ENCODE measurements at places on chromosomes 13 and 19.

DNA sequence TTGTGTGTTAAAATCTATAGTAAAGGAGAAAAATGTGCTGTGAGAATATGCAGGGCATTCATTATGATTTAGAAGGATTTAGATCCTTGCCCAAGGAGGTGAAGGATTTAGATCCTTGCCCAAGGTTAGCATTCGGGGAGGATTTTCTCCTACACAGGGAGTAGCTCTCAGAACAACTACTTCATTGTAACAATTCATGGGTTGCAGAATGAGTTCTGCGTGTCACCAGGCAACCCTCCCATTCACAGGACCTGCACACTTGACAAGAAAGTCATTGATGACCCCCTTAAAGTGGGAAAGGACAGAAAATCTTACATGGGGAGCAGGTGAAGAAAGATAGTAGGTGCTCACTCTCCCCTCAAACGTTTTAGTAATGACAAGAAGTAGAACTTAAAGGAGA is 167.1 kb upstream of the MAB21L1 start:
- no peak for DNase-seq

DNA sequence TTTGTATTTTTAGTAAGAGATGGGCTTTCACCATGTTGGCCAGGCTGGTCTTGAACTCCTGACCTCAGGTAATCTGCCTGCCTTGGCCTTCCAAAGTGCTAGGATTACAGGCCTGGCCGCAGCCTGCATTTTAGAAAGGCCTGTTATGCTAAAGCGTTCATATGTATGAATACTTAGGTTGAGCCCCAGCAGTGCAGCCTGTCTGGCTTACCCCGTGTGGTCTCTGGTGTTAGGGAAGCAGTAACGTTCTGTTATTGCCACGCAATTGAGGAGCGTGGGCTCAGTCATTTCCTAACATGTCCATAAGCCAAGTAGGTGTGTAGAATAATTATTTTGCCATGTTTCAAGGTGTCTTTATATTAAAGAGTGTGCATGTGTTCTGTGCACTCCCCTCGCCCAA is 14.3 kb downstream of the HNRNPM start:
- DNase-seq, result no peak

DNA sequence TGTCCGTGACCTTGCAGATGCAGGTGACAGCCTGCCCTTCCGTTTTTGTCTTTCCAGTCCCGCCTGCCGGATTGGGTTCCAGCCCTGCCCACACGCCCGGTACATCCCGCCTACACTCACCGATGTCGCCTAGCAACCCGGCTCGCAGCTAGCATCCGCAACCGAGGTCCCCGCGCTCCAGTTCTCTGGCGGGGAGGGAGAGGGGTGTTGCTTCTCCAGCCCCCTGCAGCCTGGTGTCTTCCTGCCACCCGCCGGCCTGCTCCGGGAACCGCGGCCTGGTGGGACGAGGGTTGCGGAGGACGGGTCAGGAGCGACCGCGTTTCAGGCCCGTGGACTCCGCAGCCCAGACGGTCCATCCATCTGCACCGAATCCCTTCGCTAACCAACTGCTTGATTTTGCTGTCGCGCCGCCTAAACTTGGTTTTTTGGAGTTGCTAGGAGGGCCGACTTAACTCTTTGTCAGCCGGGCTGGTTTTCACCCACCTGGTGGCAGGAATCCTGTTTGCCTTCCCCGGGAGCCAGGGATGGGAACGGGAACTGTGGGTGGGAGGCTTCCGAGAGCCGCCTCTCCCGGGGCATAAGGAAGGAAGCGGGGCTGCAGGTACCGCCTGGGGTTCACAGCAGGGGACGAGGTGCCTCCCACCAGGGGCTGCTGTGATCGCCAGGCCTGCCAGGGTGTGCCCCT is 15.4 kb upstream of the MATK start:
- no peak for DNase-seq

- DNase-seq, result peak; percentile 66
Measured at GRCh38 chr19:20423381-20424197, 142.0 kb downstream of the ZNF737 start.

DNA sequence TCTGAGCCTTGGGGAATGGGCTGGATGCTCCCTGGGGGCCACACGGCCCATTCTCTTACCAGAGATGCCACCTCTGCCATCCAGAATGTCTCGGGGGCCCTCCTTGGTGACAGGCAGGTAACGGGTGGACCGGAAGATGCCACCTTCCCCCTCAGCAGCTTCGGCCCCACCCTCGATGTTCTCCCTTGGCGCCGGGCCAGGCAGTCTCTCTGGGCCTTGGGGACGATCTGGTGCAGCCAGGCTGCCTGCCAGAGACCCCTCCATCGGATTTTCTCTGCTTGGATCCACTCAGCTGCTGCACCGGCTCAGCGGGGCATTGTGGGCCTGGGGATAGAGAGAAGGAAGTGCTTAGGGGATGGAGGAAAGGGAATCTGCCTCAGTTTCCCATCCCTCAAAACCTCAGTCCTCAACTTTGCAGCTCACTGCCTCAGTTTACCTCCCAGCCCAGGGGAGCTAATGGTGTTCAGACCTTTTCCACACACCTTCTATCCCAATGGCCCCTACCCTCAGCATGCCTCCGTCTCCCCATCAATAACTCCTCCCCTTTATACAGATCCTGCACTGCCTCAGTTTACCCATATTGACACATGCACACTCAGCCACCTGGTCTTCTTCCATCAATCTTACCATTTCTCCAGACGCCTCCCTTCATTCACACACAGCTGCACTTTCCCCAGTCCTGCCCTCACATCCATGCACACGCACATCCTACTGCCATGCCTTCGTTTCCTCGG is 1.5 kb downstream of the WIZ start:
- no peak for DNase-seq

DNA sequence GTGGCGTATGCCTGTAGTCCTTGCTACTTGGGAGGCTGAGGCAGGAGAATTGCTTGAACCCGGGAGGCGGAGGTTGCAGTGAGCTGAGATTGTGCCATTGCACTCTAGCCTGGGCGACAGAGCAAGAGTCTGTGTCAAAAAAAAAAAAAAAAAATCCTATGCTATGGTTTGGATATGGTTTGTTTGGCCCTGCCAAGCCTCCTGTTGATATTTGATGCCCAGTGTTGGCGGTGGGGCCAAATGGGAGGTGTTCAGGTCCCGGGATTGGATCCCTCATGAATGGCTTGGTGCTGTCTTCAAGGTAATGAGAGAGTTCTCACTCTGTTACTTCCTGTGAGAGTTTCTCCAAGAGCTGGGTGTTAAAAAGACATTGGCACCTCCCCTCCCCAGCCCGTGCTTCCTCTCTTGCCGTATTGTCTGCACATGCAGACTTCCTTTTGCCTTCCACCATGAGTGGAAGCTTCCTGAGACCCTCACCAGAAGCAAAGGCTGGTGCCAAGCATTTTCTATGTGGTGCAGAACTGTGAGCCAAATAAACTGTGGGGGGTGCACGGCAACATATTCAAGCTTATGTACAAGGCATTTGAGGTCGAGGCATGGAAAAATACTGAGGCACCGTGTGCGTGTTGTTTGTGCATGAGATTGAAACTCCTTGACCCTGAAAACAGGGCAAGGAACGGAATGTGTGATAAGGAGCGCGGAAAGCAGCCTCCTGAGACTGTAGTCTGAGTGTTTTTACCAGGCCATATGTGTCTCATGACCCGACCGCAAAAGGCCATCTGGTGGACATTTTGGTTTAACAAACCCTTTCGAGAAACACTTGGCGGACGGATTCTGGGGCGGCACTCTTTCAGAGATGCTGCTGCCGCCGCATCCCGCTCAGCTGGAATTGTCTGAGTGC is 7.3 kb downstream of the SIGLEC9 start:
- peak; percentile 73 for DNase-seq

- no peak for DNase-seq
Measured at GRCh38 chr13:42533336-42533591, 40.7 kb upstream of the TNFSF11 start.

- peak; percentile 80 for DNase-seq
Measured at GRCh38 chr19:9782338-9782737, 13.8 kb upstream of the ZNF846 start.

DNA sequence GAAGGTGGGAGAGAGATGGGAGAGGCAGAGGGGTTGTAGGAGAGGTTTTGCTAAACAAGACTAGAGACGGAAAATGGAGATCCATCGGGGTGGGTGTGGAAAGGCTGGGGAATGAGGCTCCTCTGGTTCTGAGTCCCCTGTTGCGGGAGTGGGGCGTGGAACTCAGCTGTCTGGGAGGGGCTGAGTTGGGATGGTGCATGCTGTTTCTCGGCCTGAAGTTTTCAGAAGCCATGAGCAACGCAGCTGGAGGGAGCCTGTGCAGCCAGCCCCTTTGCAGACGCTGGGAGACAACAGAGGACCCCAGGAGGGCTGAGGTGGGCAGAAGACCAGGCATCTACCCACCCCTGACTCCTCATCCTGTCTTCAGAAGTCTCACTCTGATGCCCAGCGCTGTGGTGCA is 7.4 kb upstream of the GIPR start:
- DNase-seq, result no peak

- no peak for DNase-seq
Measured at GRCh38 chr19:8552810-8553209, 24.4 kb downstream of the MYO1F start.

- DNase-seq, result peak; percentile 7
Measured at GRCh38 chr19:10552510-10553053, 8.9 kb downstream of the ATG4D start.

GRCh38 chr19:50204811-50205675 is 1.6 kb downstream of the MYH14 start:
- DNase-seq, result no peak

DNA sequence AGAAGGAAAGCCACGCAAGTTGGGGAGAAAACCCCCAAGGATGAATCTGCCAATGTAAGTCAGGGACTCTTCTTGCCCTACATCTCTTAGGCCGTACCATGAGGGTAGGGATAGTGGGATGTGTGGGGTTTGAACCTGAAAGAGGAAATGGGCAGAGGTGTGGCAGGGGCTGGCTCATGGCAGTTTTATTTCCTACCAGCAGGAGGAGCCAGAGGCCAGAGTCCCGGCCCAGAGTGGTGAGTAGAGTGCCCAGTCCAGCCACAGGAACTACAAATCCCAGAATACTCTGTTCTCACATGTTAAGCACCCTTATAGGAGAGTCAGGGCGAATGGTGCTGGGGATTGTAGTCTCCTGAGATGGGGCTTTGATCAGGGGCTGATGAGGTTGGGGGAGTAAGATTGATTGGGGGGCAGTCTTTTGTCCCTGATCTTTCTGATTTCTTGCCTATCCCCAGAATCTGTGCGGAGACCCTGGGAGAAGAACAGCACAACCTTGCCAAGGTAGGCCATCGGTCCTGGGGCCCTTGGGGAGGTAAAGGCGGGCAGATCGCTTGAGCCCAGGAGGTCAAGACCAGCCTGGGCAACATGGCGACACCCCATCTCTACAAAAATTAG is 16.5 kb downstream of the VASP start:
- peak; percentile 80 for DNase-seq

GRCh38 chr13:52848455-52849195 is at the start of gene PCDH8:
PCDH8 (minus strand) TSS chr13:52848640; CDS start chr13:52848436, 204 bp downstream.
- no peak for DNase-seq

- DNase-seq, result no peak
Measured at GRCh38 chr19:35484252-35485036, 5.8 kb downstream of the KRTDAP start.

- no peak for DNase-seq
Measured at GRCh38 chr13:41919031-41919740, 41.7 kb downstream of the VWA8 start.

DNA sequence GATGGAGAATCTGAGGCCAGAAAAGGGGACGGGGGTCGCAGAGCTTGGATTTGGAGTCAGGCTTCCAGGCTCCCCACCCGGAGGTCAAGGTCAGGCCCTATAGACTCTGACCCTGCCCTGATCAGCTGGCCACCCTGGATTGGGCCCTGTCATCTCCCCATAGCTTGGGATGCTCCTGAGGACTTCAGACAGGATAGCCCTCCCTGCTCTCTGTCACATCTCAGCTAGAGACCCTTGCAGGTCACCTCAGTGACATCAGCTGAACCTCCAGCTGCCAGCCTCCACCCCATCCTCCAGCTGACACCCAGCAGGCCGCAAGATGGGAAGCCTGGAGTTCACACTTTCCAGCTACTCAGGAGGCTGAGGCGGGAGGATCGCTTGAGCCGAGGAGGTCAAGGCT is 2.8 kb upstream of the TPM4 start:
- DNase-seq, result no peak

DNA sequence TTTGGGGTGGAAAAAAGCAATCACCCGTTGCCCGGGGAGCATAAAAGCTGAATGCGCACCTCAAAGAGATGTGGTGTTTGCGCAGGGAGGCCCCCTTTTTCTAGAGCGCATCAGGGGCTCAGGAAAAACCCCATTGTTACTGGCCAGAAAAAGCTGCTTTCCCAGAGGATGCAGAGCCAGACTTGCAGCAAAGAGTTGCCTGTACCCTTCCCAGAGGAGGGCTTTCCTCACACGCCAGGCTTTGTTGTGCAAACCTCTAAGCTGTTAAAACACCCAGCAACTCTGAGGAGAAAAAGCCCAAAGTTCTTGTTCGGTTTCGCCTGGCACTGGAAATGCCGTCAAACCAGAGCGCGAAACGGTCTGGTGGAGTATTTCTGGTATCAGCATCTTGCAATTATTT is 29.3 kb downstream of the GSX1 start:
- DNase-seq, result no peak

DNA sequence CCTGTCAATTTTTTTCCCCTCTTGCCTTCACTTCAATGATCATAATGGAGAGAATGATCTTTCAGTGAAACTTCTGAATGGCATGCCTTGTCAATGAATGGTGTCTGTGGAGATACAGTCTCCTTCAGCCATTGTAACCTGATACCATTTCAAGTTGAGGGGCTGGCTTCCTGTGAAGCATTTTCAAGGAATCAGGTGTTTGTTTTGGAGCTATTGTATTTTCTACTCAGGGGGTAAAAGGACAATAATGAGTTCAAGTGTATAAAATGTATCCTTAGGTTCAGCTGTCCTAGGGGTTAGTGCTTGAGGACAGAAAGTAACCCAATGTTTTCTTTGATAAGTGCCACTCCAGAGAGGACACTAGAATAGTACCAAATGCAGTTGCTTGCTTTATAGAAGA is 23.8 kb upstream of the CBY2 start:
- DNase-seq, result no peak

- no peak for DNase-seq
Measured at GRCh38 chr19:8607386-8607785, 3.1 kb downstream of the ADAMTS10 start.

DNA sequence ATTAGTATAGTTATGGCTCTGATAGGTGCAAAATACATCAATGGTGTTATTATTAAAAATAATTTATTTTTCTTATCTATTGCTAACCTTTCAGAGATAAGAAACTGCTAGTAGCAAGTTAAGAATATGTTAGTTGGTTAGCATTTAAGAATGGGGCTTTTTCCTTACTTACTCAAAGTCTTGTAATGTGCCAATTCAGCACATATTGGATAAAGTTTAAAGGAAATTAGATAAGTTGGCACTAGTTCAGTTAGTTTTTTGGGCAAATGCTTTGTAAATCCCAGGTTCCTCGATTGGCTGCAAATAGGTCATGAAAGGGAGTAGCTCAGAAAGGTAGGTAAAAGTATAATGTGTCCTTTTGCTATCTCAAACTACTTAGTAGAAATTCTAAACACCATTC is 2806.7 kb downstream of the PCDH9 start:
- DNase-seq, result no peak

GRCh38 chr13:75533861-75534260 is 3.8 kb downstream of the COMMD6 start:
- no peak for DNase-seq

GRCh38 chr19:56091066-56091490 is 30.0 kb downstream of the ZNF787 start:
- DNase-seq, result peak; percentile 72
